ENCODE measurements at places on chromosomes 2 and 18.

GRCh38 chr2:8107150-8107549, 574.7 kb upstream of the ID2 start:
- no peak for DNase-seq

GRCh38 chr2:136134126-136134525, 16.2 kb upstream of the CXCR4 start:
- peak; percentile 67 for DNase-seq

GRCh38 chr2:42170619-42171395, 1.7 kb downstream of the EML4 start:
- no peak for DNase-seq

DNA sequence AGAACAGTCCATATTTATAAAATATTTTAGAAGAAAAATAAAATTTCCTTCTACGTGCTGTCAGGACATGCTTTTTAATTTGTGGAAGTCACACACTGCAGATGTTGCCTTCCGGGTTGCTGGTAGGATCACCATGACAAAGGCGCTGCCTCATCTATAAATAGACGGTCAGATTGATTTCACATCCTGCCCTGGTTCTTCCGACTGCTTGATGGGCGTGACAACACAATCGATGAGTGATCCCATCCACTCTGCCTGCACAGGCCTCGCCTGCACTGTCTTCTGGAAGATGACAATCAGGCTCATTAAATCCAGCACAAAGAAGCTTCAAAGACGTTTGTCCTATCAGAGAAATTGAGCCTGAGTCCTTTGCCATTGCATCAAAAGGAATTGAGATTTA, 318.9 kb upstream of the TRIB2 start:
- DNase-seq: no peak

- no peak for DNase-seq
These were observed 48.1 kb downstream of the ACOXL start for GRCh38 chr2:110780461-110780860.

DNA sequence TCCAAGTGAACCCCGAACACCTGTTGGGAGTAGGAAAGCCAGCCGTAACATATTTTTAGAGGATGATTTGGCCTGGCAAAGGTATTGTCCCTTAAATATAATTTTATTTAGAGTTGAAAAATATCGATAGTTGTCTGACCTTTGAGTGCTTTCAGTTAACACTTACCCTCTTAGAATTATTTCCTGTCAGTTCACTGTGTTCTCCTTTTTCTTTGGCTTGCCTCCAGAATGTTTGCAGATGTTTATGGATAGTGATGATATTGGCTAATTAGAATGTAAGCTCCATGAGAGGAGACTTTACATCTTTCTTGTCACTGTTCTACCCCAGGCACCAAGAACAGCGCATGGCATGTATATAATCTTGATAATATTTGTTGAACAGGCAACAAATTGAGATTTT, 19.8 kb downstream of the PIKFYVE start:
- no peak for DNase-seq

DNA sequence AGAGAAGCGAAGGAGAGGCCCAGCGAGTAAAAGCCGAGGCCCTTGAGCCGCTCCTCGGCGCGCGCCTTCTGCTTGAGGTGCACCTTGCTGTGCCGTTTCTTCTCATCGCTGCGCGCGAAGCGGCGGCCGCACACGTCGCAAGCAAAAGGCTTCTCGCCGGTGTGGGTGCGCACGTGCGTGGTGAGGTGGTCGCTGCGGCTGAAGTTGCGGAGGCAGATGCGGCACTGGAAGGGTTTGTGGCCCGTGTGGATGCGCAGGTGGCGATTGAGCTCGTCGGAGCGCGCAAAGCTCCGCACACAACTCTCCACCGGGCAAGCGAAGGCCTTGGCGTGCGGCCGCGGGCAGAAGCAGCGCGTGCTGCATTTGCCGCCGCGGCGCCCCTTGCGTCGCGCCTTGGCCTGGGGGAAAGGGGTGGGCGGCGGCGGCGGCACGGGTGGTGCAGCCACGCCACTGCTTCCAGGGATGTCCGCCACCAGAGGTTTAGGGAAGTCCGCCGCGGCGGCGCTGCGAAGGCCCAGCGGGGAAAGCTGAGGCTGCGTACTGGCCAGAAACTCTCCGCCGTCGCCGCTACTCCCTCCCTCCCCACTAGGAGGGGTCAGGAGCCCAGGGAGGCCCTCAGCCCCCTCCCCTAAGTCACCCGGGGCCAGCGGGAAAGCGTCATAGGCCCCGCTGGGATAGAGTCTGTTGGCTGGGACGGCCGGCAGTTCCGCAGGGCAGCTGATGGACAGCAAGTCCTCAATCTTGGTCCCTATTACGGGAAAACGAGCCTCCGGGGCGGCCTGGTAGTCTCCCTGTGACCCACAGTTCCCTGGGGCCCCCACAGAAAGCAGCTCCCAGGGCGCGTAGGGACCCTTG, 1.7 kb downstream of the EGR4 start:
- no peak for DNase-seq

DNA sequence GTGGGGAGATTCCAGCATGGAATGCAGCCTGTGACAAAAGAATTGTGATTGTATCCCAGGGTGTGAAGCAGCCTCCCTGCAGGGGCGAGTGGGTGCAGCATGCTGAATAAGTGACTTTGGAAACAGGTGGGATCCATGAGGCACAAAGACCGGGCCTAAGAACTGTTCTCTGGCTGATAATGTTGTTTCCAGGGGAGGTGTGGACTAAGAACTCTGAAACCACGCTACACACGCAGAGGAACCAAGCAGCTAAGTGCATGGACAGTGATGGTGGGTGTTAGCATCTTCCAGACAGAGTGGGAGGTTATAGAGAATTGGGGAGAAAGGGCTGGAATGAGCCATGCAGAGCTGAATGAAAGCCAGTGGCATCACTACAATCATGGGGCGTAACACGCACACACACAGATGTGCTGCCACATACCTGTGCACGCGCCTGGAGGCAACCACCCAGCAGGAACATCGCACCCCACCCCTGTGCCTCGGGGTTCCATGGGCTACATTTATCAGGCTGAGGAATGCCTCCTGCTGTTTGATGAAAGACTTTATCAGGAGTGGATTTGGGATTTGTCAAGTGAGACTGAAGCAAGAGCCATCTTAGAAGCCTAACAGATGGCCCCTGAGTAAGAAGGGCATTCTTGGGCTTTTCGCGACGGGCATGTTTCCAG, 424.5 kb upstream of the SALL3 start:
- DNase-seq: no peak

DNA sequence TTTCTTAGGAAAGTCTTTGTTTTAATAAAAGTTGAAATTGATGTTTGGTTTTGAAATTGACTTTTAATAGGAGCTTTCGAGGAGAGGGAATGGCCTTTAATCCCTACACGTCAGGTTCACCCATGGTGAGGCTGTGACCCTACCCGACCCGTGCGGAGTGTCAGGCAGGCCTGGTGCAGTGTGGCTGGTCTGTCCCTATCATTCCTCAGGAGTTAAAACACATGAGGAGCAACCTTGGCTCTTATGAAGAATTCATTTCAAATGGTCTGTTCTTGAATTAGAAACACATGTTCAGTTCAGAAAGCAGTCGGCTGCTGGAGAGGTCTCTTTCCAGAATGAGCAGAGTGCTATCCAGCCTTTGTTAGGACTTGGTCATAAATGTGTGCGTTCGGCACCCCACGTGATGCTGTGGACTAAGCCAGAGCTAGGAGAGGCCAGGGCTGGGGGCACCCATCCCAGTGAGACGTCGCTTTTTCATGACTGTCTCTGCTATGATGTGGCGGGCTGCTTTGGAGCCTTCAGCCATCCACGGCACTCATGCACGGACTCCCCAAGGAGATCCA, 54.7 kb downstream of the EMILIN2 start:
- no peak for DNase-seq

DNA sequence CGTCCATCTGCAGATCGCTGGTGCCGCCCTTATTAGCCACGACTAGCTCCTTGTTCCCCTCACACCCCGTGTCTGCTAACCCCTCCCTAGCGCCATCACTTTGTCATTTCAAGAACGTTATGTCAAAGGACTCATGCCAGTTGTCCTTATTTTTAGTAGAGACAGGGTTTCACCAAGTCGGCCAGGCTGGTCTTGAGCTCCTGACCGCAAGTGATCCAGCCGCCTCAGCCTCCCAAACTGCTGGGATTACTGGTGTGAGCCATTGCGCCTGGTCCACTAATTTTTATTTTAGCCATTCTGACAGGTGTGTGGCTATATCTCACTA, 138.9 kb upstream of the HDAC4 start:
- no peak for DNase-seq

DNA sequence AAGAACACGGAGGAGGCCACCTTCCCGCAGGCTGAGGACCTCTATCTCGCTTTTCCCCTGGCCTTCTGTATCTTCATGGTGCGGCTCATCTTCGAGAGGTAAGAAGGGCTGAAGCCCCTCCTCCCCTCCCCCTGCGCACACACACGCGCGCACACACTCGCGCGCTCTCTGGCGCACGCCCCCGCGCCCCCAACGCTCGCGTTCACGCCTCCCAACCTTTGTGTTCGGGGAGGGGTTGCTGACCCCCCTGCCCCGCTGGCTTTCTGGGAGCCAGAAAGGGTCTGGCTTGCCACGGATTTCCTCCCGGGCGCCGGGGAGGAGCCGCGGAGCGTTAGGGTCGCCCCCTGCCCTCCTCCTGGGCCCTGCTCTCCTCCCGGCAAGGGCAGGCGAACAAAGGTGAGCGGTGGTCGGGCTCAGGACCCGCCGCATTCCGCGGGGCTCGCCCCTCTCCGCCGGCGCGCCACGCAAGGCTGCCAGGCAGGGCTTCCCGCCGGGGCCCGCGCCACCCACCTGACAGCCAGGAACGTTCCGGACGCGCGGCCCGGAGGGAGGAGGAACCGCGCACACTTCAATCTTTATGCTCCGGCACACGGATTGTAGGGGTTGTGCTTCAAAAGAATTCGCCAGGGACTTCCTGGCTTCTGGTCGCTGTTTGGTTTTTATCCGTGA, 583 bp downstream of the CERS6 start:
- DNase-seq: peak; percentile 35

GRCh38 chr2:204535764-204536163, 9.5 kb upstream of the PARD3B start:
- DNase-seq: no peak

DNA sequence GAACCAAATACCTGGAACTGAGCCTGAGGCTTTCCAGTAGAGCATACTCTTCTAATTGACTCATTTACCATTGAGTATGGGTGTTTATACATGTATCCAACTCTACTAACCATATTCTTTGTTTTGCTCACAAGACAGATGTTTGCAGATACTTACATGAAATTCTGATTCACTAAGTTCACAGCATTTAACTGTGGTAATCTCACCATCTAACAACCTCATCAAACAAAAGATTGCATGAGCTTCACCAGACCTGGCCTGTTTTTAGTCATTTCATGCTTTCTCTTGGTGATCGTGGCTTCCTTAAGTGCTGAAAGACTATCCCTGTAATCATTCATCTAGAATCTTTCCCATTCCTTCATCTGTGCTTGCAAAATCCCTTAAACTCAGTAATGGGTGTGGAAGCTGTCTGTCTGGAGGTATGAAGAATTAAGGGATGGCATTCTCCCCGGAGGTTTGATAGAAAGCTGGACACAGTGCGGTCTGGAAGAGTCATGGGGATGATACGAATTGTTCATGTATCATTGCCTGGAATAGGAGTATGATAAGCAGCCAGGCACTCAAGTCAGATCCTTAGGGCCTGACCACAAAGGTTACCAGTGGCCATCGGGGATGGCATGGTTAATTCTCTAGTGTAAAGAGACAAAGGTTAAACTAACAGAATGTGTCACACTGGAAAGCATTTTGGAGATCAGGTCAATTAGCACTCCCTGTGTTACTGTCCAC, 42.0 kb upstream of the IL1R1 start:
- no peak for DNase-seq

DNA sequence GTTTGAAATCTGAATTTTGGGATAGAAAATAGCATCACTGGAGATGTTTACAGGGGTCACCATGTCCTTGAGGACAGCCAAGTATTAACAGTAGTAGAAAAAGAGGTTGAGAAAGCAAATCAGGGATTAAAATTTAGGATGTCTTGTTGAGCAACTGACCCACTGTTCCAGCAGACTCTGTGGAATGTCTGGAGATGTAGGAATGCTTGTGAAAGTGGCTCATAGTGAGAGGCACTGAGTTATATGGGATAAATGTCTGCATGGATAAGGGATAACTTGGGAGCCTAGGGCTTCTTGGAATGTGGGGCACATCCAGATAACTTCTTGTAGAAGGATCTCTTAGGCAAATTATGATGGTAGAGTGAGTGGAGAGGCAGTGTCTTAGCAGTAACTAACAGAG, 495.0 kb downstream of the TMX3 start:
- DNase-seq: no peak

DNA sequence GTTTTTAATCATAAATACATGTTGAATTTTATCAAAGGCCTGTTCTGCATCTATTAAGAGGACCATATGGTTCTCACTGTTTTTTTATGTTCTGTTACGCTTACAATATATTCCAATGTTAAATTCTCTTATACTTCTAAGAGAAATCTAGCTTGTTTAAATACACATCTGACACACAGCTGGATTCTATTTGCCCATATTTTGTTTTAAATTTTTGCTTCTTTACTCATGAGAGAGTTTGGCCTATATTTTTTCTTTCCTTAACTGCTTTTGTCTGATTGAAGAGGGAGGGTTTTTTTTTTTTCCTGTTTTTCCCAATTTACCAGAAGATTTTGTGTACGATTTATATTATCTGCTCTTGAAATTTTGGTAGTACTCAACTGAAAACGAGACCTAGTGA, 34.9 kb downstream of the RNF144A start:
- no peak for DNase-seq

DNA sequence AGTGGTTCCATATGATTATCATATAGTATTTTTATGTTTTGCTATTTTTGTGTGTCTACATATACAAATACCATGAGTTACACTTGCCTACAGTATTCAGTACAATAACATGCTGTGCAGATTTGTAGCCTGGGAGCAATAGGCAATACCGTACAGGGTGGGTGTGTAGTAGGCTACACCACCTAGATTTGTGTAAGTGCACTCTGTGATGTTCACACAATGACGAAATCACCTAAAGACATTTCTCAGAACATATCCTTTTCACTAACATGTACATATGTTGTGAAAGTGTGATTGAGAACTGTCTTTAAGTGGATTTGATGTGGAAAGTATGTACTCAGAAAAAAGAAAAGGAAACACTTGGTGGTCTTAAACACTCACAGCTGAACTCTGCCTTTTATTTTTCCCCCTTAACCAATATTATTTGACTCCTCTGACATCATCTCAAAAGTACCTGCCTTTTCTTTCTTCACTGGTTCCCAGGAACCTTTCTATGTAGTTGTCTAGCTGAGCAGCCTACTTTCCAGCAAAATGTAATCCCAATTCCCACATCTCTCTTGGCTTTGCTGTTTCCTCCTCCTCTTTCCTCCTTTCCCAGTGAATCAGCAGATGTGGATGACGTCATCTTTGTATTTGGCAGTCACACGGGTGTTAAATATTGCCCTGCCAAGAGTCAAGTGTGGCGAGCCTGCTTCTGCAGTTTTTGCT, 47.7 kb downstream of the OSBPL6 start:
- no peak for DNase-seq

GRCh38 chr2:127563458-127564428, 28.3 kb downstream of the MYO7B start:
- DNase-seq: peak; percentile 56

- no peak for DNase-seq
These were observed 681.2 kb downstream of the EPHA4 start for GRCh38 chr2:220890931-220891330.

- no peak for DNase-seq
These were observed 125.9 kb upstream of the NABP1 start for GRCh38 chr2:191552066-191552465.
